Frontal cortex (tissue), 4 donors: ENCODE measurements at places on chromosomes 12 and 14. TPM values are rescaled to one million over a fixed set of nuclear protein-coding genes. Genes with fewer than 3 reads are reported as not detected.

RNASE7 gene
- total RNA-seq = not detected

HOXC6 gene
- not detected for total RNA-seq

FAM90A1 gene
- total RNA-seq = 0.41 TPM

CLEC1B gene
- not detected for total RNA-seq

PTPRR gene
- total RNA-seq = 16.7 TPM

NAA25 gene
- total RNA-seq = 29.8 TPM

INSM2 gene
- total RNA-seq = not detected

LTB4R2 gene
- total RNA-seq = 1.6 TPM

DHRS2 gene
- 0.41 TPM for total RNA-seq

- no peak for DNase-seq
Observed at GRCh38 chr12:59396919-59397318, 198.9 kb upstream of the SLC16A7 start.

- DNase-seq = peak; percentile 77
Observed at GRCh38 chr12:50055831-50056638, 1.4 kb upstream of the ASIC1 start.

DNA sequence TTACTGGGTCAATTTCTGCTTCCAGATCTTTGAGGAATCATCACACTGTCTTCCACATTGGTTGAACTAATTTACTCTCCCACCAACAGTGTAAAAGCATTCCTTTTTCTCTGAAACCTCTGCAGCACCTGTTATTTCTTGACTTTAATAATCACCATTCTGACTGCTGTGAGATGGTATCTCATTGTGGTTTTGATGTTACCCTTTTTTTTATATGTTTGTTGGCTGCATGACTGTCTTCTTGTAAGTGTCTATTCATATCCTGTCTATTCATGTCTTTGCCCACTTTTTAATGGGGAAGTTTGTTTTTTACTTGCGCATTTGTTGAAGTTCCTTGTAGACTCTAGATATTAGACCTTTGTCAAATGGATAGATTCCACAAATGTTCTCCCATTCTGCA, 324.9 kb downstream of the NAV3 start:
- no peak for DNase-seq

DNA sequence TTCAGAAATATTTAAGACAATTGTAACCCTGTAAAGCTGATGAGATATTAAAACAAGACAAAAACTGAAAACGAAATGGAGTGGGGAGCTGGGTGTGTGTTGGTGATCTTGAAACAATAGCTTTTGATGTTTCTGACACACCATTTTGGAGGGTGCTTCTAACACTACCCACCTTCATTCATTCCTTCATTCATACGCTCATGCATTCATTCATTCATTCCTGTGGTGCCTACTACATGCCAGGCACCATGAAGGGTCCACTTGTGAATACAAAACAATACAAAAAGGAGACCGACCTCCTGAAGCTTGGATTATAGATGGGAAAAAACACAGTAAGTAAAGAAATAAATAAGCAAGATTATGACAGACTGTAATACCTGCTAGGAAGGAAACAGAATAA, 60.5 kb downstream of the FOXN3 start:
- DNase-seq = no peak

DNA sequence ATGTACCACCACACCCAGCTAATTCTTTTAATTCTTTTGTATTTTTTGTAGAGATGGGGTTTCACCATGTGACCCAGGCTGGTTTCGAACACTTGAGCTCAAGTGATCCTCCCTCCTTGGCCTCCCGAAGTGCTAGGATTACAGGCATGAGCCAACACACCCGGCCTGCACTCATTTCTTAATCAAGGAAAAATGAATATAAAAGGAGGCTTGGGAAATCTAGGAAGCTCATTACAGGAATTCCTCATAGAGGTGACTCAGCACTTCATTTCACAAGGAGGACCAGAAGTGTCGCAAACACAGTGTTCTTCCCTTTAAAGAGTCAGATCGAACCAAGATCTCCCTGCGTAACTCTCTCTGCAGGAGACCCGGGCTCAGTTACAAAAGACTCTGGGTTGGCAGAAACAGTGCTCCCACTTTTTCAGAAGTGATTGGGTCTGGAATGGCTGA, 30.3 kb downstream of the NFKBIA start:
- no peak for DNase-seq

DNA sequence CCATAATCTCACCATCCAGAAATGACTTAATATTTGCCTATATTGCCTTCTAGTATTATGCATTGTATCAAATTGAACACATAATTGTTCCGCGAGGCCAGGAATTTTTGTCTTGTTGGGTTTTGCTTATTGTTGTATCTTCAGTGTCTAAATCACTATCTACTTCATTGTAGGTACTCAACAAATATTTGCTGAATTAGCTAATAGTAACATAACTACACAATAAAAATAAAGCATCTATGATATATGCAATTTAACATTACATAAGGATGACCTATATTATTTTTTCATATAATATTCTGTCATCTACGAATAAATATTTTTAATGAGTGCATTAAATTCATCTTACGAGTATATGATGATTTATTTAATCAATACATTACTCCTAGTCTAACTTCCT, 656.3 kb downstream of the ETNK1 start:
- no peak for DNase-seq

DNA sequence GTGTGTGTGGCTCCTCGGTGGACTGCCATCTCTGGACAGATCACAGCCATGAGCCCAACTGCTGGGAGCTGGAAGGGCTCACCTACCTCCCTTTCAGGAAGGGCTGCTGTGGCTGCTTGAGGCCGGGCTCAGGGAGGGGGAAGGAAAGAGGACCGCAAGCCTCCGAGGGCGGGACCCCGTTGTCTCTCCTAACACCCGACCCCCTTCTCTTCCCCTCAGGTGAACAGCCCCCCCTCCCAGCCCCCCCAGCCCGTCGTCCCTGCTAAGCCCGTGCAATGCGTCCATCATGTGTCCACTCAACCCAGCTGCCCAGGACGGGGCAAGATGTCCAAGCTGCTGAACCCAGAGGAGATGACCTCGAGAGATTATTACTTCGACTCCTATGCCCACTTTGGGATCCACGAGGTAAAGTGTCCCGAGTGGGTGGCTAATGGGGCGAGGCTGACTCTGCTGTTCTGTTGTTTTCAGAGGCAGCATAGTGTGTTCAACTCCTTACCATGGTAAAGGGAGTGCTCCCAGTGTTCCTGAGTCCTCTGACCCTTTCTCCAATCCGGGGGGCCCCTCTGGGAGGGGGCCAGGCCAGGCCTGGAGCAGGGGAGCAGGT, 49.5 kb downstream of the PRMT8 start:
- DNase-seq = no peak

DNA sequence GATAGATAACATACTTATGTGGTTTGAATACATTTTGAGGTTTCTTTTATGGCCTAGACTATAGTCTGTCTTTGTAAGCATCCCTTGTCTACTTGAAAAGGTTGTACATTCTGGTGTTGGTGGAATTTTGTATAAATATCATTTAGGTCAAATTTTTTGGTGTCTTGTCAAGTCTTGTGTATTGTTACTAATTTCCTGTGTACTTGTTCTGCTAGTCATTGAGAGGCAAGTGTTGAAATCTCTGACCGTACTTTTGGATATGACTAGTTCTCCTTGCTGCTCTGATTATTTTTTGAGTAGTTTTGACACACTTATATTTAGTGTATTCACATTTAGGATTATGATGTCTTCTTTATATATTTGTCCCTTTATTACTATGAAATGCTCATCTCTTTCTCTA, 219.6 kb downstream of the CCDC91 start:
- no peak for DNase-seq

DNA sequence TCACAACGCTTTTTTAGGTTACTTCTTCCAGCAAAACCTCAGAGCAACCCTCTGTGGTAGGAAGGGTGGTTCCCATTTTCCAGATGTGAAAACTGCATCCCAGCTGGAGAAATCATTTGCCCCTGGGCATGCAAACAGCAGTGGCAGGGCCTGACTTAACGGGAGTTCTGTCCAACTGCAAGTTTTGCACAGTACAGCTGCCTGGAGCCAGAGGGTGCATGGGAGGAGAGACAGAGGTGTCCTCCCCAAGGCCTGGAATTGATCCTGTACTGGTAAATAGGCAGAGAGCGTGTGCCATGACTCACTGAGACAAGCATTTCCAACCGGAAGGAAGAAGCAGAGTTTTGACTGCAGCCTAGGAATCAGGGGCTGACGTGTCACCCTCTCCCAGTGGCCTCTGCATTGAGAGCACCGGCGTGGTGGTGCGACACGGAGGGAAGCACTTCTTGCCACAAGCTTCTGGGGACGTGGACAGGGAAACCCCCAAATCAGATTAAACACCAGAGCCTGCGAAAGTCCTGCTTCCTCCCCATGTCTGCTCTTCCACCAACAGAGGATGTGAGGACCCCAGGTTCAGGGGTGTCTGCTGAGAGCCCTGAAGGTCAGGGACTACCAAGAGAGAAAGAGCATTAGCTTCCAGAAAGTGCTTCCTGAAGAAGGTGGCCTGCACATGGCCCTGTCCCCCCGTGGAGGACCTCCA, 19.0 kb upstream of the SERPINA4 start:
- DNase-seq = no peak

DNA sequence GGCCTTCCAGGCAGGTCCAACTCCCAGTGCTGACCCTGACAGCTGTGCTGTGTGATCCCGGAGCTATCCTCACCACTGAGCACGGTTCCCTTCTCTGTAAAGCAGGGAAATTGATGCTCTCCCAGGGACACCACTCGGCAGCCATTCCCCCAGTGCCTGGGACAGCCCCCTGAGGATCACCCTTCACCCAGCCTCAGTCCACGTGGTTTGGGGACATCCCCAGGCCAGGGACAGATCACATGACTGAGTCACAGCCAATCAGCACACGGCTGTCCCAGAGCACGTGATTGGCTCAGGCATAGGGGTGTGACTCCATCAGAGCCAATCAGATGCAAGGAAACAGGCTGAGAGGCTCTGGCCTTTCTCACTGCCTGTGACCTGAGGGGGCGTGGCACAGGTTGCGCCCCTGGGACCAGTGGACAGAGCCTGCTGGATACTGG, 68.8 kb upstream of the SFSWAP start:
- no peak for DNase-seq

- no peak for DNase-seq
Observed at GRCh38 chr14:34403646-34404045, 58.4 kb downstream of the SPTSSA start.

- no peak for DNase-seq
Observed at GRCh38 chr14:68757618-68758081, 35.2 kb downstream of the ZFP36L1 start.

- DNase-seq = no peak
Observed at GRCh38 chr12:54374562-54375258, 9.8 kb downstream of the ZNF385A start.

- DNase-seq = no peak
Observed at GRCh38 chr12:26954027-26954426, 15.8 kb downstream of the FGFR1OP2 start.

- no peak for DNase-seq
Observed at GRCh38 chr14:98138666-98139065, 1133.3 kb downstream of the BCL11B start.

- DNase-seq = no peak
Observed at GRCh38 chr12:130714591-130715149, 1.4 kb downstream of the RIMBP2 start.

GRCh38 chr14:90358359-90358758, 26.6 kb upstream of the NRDE2 start:
- DNase-seq = no peak

GRCh38 chr14:90288651-90289355, 32.5 kb downstream of the PSMC1 start:
- DNase-seq = no peak

DNA sequence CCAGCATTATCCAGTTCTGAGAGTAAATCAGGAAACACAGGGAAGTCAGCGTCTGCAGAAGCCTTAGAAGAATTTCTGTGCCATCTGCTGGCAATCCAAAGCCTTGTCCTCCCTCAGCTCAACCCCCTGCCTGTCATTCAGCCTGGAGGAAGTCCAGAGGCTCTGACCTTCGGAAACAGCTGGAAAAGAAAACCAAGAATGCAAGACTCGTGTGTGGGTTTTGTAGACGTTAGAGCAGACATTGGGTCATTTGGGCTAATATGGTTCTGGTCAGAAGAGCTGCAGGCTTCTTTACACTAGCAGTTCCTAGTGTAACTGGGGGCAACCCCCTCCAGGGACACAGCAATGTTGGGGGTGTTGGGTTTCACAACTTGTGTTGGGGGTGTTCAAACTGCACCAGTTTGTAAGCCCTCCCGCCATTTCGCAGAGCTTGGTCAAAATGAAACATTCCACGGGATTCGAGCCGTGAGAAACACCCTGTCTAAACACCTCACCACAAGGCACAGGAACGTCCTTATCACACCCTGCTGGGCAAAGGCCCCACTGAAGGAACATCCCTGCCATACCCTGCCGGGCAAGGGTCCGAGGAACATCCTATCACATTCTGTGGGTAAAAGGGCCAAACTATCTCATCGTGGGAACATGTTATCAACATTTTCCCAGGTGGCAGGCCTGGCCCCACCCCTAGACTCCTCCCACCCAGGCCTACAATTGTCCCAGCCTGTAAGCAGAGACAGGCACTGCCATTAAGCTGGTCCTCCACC, 21.0 kb upstream of the SERPINA4 start:
- DNase-seq = no peak

DNA sequence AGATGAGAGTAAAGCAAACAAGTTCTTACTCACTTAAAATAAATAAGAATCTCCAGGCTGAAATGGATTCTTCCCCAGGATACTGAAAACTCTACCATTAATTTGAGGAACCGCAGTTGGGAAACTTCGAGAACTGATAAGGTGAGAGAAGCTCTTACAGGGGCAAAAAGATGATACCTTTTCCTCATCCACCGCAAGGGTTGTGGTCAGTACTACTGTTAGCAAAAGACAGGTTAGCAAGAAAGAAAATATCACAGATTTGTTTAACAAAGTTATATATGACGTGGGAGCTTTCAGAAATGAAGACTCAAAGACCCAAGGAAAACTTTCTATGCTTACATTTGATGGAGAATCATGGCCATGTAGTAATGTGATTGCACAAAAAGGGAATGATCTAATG, 441.6 kb downstream of the PCNX1 start:
- DNase-seq = no peak

- DNase-seq = peak; percentile 24
Observed at GRCh38 chr12:104710940-104711689, 247.0 kb downstream of the SLC41A2 start.
